ENCODE measurements at places on chromosomes 6 and 20.

DNA sequence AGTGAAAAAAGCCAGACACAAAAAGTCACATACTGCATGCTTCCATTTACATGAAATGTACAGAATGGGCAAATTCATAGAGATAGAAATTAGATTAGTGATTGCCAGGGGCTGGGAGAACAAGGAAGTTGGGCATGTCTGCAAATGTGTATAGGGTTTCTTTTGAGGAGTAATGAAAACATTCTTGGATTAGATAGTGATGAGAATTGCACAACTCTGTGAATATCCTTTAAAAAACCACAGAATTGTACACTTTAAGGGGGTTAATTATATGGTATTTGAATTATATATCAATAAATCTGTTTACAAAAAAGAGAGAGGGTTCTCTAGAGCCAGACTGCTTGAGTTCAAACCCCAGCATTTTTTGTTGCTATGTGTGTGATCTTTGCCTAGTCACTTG lies 188.1 kb downstream of the CDC5L start:
- no peak for DNase-seq

- peak; percentile 59 for DNase-seq
Observed at GRCh38 chr6:26284537-26285142, 80.4 kb upstream of the BTN3A2 start.

GRCh38 chr6:133889557-133890403 lies 867 bp downstream of the TCF21 start:
- DNase-seq, result no peak

DNA sequence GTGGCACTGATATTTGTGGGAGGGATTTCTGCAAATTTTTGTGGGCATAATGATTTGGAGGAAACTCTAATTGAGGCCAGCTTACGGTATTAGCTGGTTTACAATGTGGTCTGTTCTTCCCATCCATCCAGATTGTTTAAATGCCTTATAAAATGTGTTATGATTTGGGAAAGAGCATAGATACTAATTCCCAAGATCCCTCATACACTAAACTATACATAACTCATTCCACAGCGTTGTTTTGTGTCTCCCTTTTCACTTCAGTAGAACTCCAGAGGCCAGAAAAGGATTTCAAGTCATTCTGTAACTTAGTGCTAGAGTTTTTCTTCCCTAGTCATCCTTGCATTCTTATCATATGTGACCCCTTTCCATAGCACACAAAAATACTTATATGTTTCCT lies 292.6 kb upstream of the NT5E start:
- no peak for DNase-seq

- no peak for DNase-seq
Observed at GRCh38 chr6:152680151-152680550, 17.5 kb upstream of the MYCT1 start.

GRCh38 chr6:68838571-68838970 lies 203.5 kb downstream of the ADGRB3 start:
- no peak for DNase-seq

GRCh38 chr6:100426241-100426640 lies 38.5 kb downstream of the SIM1 start:
- DNase-seq, result no peak

DNA sequence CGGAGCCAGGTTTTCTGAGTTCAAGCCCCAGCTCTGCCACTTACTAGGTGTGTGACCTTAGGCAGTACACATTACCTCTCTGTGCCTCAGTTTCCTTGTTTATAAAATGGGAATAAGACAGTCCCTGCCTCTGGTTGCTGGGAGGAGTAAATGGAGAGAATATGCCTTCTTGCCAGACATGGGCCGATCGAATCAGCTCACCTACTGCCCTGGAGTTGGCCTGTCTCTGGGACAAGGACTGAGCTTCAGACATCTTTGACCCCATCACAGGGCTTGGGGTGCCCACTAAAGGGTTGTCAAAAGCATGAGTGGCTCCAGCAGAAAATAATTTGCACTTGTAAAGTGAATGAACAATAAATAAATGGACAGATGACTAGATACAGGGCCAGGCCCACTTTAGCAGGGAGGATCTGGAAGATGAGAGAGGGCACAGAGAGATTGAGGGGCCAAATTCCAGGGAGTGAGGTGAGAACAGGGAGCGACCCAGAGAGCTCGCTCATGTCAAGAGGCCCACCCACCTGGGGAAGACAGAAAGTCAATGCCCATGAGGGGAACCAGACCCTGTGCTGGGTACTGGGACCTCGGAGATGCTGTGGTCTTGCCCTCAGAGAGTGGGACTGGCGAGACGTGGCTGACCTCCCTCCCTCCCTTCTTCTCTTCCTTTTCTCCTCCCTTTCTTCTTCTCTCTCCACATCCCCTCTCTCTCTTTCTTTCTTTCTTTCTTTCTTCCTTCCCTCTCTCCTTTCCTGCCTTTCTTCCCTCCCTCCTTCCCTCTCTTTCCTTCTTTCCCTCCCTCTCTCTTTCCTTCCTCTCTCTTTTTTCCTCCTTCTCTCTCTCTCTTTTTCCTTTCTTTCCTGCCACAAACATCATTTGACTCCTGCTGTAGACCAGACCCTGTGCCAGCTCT lies 3.9 kb upstream of the BPIFA2 start:
- DNase-seq, result no peak

DNA sequence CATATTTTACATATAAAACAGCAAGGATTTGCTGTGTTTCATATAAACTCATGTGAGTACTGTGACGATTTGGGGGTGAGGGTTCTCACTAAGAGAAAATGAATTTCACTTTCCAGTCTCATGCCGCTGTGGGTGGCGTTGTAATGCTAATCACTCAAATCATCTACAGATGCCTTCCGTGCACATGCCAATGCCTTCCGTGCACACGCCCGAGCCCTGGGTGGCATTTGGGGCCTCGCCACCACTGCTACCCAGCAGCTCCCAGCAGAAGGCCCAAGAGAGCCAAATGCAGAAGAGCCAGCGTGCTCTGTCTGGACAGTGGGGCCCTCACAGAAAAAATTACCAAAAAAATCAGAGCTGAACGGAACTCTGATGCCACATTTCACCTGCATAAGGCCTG lies 53.7 kb downstream of the WDR27 start:
- no peak for DNase-seq

- DNase-seq, result no peak
Observed at GRCh38 chr6:45756606-45757005, 259.1 kb downstream of the CLIC5 start.

DNA sequence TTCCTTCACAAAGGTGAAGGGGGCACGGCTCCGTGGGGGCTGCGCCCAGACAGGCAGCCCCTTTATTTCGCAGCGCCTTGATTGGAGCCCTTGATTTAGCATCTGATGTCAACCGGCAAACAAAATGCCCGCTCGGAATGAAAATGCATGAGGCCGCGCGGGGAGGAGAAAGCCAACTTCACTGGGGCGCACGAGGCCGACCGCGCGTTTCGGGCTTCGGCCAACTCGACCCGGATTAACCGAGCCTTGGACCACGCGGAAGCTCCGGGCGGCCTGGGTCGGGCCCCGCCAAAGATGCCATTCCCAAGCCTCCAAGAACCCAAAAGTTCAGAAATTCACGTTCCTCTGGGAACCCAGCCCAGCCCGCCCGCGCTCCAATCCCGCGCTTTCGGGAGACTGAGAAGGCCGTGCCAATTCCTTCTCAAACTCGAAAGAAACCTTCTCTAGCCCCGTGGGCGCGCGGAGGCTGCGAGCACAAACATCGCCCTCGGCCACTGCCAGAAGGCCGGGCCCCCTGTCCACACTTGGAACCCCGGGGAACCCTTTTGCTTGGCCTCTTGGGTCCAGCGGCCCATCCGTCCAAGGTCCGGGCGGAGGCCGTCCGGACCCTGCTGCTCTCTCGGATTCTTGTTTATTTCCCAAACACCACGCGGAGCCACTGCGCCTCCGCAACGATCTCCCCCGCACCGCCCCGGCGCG lies 879 bp upstream of the INSM1 start:
- no peak for DNase-seq

DNA sequence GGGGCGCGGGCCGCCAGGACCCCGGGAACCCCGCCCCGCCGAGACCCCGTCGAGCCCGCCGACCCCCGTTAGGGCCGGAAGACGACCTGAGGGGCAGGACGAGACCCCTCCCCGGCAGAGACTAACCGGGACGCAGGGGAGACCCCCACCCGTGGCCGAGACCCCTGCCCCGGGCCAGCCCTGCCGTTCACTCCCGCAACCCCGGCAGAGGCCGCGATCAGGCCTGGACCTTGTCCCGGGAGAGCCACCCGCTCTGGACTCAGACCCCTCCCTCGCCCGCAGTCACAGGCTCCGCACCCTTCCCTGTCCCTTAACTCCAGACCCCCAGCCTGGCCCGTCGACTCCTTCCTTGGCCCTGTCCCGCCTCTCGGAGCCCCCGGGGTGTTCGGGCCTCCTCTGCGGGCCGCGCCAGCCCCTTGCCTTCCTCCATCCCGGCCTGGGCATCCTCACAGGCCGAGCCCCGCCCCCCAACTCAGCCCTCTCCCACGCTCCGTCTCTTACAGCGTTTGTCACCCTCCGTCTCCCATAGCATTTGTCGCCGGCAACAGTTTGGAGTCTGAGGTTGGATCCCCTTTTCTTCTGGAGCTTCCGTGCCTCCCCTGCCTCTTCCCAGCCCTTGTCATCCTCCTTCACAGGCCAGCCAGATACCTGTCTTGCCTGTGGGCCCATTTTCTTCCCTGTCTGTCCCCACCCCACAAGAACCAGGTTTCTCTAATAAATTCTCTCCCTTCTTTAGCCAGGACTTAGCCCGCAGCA lies 569 bp downstream of the TCEA2 start:
- DNase-seq, result no peak

DNA sequence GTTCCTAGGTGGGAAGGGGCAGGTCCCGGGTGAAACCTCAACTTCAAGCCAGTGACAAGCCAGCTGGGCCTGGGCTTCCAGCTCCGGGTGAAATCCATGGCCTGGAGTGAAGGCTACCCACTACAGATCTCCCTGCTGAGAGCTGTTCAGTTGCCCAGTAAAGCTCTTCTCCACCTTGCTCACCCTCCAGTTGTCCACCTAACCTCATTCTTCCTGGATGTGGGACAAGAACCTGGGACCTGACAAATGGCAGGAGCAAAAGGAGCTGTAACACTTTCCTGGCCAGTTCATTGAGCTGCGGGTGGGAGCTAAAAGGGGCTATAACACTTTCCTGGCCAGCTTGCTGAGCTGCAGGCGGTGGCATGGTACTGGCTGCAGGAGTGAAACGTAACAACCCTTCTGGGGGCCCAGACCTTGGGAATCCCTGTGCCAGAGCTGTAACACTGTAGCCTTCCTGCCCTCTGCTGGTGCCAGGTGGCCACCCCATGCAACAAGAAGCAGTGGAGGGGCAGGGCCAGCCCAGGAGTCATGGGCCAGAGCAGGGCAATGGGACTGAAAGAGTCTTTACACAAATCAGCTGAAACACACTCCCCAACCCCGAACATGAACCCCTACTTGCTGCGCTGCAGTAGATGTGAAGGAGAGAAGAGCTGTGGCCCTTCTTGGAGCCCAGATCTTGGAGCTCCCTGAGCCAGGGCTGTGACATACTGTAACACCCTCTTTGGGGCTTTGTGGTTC lies 3.6 kb upstream of the HINT3 start:
- no peak for DNase-seq

- no peak for DNase-seq
Observed at GRCh38 chr6:40990301-40990700, 48.7 kb downstream of the UNC5CL start.

DNA sequence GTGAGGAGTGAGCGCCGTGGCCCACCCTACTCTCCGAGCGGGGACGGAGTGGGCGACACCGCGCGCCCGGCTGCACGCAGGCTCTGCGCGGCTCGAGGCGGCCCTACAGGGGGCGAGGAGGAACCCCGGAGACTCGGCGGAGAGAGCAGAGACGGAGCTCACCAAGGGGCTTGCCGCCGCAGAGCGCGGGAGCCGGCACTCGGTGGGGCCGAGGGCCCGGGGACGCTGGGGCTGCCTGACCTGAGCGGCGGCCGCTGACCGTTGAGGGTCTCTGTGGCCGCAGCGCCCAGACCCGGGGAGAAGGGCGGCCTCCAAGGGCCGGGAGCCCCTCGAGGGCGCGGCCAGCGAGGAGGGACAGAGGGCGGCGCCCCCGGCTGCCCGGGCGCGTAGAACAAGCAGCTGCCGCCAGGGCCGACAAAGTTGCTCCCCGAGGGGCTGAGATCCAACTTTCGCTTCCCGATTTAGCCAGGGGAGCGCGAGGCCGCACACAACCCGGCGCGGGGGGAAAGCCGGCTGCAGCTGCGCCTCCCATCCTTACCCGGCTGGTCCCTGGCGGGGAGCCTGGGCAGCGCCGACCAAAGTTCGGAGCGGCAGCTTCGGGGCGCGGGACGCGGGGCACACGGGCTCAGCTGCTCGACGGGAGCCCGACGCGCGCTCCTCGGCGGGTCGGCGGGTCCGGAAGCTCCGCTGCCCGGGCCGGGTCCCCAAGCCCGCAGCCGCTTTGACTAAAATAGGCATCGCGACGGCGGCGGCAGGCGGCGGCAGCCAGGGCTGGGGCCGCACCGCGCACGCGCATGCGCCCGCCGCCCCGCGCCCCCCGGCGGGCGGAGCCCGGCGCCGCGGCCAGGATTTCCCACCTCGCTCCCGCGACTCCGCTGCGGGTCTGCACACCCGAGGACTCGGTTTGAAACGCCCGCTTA lies 43.1 kb downstream of the POPDC3 start:
- no peak for DNase-seq

DNA sequence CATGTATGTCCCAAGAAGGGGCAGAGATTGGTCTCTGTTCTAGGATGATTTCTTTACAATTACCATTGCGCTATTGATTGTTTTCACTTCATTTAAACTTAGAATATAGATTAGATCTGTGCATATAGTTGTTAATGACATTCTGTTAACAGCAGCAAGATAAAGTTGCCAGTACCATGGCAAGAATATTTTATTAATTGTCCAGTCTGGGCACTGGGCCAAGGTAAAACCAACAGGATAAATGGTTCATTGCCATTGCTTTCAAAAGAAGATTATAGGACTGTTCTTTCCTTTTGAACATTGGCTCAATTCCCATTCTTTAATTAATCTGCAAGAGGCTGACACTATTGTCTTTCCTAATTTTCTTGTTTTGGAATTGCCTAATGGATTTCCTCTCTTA lies 592.4 kb downstream of the RFPL4B start:
- no peak for DNase-seq

DNA sequence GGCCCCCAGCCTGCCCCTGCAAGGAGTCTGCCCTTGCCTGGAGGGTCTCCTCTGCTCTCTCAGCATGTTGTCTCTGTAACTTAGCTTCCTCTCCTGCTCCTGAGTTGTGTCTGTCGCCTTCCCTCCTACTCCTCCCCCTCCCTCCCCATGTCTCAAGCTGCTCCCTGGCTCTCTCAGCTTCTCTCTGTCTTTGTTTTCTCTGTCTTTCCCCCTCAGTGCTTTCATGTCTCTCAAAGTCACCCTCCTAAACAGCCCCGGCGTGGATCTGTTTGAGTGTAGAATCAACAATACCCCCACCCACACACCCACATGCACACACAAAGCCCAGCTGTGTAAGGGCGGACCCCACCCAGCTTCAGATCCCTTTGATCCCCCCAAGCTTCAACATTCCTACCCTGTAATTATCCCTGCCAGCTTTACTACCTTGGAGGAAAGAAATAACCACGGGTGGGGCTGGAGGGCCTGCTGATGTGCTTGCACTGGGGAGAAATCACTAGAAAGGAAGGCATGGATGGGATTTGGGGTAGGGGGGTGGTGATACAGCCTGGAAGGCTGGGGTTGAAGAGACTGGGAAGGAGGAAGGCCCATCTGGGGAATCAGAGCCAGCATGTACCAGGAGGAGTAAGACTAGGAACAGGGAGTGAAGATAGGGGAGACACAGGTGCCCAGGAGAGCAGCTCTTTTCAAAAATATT lies 1.0 kb upstream of the LY6G6D start:
- DNase-seq, result no peak

- DNase-seq, result no peak
Observed at GRCh38 chr20:22546344-22546743, 38.0 kb downstream of the FOXA2 start.
